ENCODE measurements at places on chromosomes 4 and X. TPM values are rescaled to one million over a fixed set of nuclear protein-coding genes. Genes with fewer than 3 reads are reported as not detected.

MAOA gene
- 15.0 TPM for total RNA-seq

POU4F2 gene
- not detected for total RNA-seq

RADX gene
- 2.5 TPM for total RNA-seq

WDFY3 gene
- total RNA-seq: 72.7 TPM

DNAAF6 gene
- not detected for total RNA-seq

NPY5R gene
- not detected for total RNA-seq

STS gene
- total RNA-seq: 7.6 TPM

NWD2 gene
- not detected for total RNA-seq

ZNF827 gene
- 8.3 TPM for total RNA-seq

AFAP1 gene
- total RNA-seq: 36.1 TPM

RNF212 gene
- 4.6 TPM for total RNA-seq

NUDT10 gene
- total RNA-seq: 5.2 TPM

SSX2B gene
- not detected for total RNA-seq

TKTL2 gene
- total RNA-seq: not detected

RNF175 gene
- total RNA-seq: under 0.01 TPM

HTN1 gene
- total RNA-seq: not detected

NEIL3 gene
- 4.0 TPM for total RNA-seq

GSTCD gene
- 17.6 TPM for total RNA-seq

TCEAL7 gene
- 43.7 TPM for total RNA-seq

SPON2 gene
- total RNA-seq: 1,031 TPM

ANKRD37 gene
- total RNA-seq: 4.6 TPM

MGAT4D gene
- total RNA-seq: under 0.01 TPM

RXFP1 gene
- total RNA-seq: 0.73 TPM

TADA2B gene
- 10.3 TPM for total RNA-seq

NDUFB11 gene
- total RNA-seq: 63.6 TPM

TENM3 gene
- total RNA-seq: 13.2 TPM

ODAPH gene
- not detected for total RNA-seq

NAT8L gene
- total RNA-seq: 0.17 TPM

VCX3B gene
- not detected for total RNA-seq

RGN gene
- total RNA-seq: 5.2 TPM

EMD gene
- total RNA-seq: 29.4 TPM

LNX1 gene
- 0.99 TPM for total RNA-seq

VAMP7 gene
- total RNA-seq: 39.9 TPM

APELA gene
- total RNA-seq: not detected

CXCL5 gene
- total RNA-seq: 0.73 TPM

VEGFC gene
- 37.2 TPM for total RNA-seq

TLR1 gene
- total RNA-seq: 2.2 TPM

NLGN3 gene
- 2.3 TPM for total RNA-seq

PRPS1 gene
- total RNA-seq: 33.6 TPM

SLC34A2 gene
- total RNA-seq: not detected

EFHC2 gene
- total RNA-seq: 0.29 TPM

SUPT20HL2 gene
- total RNA-seq: not detected

CXorf49 gene
- total RNA-seq: not detected

CRLF2 gene
- not detected for total RNA-seq

KLHL13 gene
- total RNA-seq: 28.5 TPM

Data from smooth muscle cell of trachea (primary cell).